ENCODE measurements at places on chromosomes 5 and 9.

DNA sequence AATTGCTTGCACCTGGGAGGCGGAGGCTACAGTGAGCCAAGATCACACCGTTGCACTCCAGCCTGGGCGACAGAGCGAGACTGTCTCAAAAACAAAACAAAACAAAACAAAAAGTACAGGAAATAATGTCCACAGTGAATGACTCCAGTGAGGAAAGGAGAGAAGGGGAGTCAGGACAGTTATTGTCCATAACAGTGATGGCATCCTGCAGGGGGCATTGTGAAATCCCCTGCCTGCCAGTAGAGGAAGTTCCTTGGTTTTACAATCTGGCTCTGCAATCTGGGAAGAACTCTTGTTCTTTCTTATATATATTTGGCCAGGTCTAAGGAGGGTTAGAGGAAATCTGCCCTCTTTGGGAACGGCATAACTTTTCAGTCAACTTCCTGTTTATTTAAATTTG lies 8.2 kb downstream of the SH3GL2 start:
- DNase-seq = no peak

DNA sequence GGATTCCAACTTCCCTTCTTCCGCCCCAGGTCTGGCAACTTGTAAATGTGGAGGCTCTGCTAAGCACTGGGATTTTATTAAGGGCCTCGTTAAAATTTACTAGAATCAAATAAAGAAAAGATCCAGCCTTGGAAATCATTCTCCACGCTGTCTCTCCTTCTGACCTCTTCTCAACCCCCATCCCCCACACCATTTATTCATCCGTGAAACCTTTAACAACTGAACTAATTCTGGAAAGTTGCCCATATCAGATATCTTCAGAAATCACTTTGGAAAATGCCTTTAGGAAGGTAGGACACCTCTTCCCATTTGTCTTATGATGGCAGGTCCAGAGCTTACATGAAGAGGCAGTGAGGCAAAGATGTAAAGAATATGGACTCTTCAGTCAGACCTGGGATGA lies 288.5 kb downstream of the SLIT3 start:
- peak; percentile 85 for DNase-seq

GRCh38 chr5:169011451-169011850 lies 289.5 kb downstream of the SLIT3 start:
- DNase-seq = no peak

- no peak for DNase-seq
These were observed 161.2 kb downstream of the RGS3 start for GRCh38 chr9:113624721-113625120.

DNA sequence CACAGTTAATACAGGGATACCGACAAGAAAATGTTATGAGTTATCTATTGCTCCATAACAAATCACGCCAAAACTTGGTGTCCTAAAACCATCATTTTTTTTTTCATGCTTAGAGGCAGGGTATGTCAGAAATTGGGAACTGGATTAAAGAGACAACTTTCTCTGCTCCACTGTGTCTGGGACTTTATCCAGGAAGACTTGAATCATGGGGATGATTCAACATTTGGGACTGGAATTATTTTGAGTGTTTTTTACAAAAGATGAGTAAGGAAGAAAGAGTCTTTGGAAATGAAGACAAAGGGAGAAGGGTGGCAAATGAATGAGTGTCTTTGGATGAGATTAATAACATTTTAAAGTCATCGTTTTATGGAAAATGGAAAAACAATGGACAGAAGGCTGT lies 1883.7 kb upstream of the C9orf72 start:
- DNase-seq = no peak

GRCh38 chr9:77005216-77005615 lies 14.2 kb upstream of the FOXB2 start:
- DNase-seq = no peak

GRCh38 chr5:115772731-115773475 lies 43.6 kb downstream of the CDO1 start:
- no peak for DNase-seq

GRCh38 chr5:174045470-174046025 lies at the start of gene NSG2:
Gene NSG2, plus strand, starts transcription at chr5:174045706. Its CDS starts 1,050 bp downstream, at chr5:174046756.
- DNase-seq = peak; percentile 92

- no peak for DNase-seq
These were observed 14.6 kb downstream of the MAP1B start for GRCh38 chr5:72121780-72122445.

DNA sequence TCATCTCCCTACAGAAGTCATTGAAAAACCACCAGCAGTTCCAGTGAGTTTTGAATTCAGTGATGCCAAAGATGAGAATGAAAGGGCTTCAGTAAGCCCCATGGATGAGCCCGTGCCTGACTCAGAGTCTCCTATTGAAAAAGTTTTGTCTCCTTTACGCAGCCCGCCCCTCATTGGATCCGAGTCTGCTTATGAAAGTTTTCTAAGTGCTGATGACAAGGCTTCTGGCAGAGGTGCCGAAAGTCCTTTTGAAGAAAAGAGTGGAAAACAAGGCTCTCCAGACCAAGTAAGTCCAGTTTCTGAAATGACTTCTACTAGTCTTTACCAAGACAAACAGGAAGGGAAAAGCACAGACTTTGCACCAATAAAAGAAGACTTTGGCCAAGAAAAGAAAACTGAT lies 90.1 kb downstream of the MAP1B start:
- no peak for DNase-seq

DNA sequence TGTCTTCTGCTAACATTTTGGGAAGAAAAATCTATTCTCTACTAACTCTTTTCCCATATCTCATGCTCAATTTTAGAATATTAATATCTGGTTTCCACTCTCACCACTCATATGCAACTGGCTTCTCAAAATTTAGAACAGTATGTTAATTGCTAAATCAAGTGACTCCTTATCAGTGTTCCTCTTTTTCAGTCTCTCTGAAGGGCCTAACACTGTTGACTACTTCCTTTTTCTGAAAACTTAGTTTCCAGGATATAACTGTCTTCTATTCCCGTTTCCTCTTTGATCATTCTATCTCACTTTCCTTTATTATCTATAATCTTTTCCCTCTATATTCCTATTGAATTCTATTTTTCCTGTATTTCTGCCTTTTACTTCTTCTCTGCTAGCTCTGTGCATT lies 1717.2 kb upstream of the C9orf72 start:
- no peak for DNase-seq
